ENCODE measurements at places on chromosomes 5 and 9.
A peak's percentile ranks its signal among the peaks of the same experiment; 100 is the strongest.

- DNase-seq: no peak
Observed at GRCh38 chr9:38058452-38059232, 10.4 kb downstream of the SHB start.

GRCh38 chr9:129014608-129015007 lies 13.5 kb downstream of the SH3GLB2 start:
- DNase-seq: no peak

DNA sequence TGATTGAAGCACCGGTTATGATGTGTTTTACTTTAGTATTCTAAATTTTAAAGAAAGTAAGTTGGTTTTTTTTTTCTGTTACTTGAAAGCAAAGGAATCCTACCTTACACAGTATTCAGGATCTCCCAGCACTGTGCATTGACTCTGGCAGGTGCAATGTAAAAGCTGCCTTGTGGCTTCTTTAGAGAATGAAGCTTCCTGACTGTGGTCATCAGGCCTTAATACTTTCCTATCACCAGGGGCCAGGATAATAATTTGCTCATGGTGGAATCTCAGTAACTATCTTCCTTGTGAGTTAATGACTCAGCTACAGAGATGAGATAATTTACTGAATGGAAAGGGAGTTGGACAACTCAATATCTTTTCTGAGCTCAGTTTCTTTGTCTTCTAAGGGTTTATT lies 435.5 kb upstream of the ZNF608 start:
- DNase-seq: no peak

- DNase-seq: peak; percentile 53
Observed at GRCh38 chr5:42767491-42768105, 11.0 kb downstream of the CCDC152 start.

DNA sequence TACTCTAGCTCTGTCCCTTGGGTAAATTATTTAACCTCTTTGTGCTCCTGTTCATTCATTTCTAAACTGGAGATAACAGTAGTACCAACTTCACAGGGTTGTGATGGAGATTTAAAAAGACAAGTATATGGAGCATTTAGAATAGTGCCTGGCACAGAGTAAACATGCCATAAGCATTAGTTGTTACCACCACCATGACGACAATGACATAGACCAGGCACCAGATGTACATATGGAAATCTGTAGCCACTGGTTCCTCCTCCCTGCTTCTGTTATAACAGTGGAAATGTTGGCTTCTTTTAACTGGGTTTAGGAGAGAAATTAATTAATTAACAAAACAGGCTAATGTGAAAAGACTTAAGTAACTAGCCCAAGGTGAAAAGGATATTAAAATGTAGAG lies 217.5 kb downstream of the DENND1A start:
- DNase-seq: peak; percentile 8

DNA sequence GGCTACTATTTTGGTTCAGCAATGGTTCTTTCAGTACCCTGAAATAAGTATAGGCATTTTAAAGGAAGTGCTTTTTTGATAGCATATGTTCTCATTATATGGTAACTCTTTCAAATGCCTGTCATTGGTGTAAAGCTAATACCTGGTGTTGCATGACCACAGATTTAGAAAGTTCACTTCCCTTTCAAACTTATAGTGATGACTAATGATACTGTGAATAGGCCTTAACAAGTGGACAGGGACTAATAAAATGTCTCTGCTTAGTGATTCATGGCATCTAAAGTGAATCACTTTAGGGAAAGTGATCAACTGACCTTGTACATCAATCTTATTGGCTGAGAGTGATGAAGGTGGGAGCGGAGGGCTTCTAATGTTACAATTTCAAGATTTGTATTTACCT lies 21.6 kb downstream of the MRPL22 start:
- peak; percentile 28 for DNase-seq

- peak; percentile 39 for DNase-seq
Observed at GRCh38 chr9:3502560-3503398, 23.0 kb downstream of the RFX3 start.

DNA sequence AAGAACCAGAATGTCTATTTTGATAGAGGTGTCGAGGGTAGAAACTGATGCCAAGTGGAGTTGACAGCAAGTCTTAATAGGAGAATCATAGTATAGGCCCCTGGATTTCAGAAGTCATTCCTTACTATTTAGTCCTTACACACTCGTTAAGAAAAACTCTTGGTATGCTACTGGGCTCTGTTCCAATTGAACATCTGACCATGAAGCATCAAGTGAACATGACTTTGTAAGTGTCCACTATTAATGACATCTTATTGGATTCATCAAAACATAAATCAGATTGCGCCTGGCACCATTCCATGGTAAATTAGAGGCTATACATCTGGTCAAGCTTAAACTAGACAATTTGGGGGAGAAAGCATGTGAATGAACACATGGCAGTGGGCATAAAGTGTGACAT lies 1056.5 kb upstream of the EDIL3 start:
- DNase-seq: no peak

DNA sequence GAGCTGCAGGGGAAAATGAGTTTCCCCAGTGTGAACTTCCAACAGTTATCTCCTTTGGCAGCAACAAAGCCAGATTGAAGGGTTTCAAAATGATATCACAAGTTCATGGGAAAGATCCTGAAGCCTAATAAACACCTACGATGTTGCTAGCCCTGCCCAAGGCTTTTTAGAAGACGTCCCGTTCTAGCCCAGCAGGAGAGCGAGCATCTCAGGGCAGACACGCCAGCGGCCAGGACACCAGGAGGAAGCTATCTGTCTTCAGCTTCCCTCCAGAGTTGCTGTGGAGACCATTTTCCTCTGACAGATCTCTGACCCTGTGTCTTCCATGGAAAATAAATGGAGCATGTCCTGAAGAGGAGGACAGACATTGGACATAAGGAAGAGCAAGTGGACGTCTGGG lies 98.4 kb downstream of the FBXO38 start:
- no peak for DNase-seq

DNA sequence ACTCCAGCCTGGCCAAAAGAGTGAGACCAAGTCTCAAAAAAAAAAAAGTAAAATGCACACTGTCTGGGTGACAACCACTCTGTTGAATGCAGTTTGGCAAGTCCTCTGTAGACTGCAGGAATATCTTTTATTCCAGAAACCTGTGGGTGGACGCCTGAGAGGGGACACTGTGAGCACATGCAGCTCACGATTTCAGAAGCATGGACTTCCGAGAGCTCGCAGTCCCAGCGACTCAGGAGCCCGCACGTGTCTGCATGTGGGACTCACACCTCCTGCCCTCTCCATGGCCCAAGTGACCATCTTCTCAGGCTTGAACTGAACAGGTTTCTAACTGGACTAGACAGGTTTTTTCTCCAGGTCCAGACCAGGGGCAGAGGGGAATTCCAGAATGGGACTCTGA lies 388.6 kb upstream of the IRX2 start:
- DNase-seq: no peak

- DNase-seq: peak; percentile 75
Observed at GRCh38 chr5:179270581-179271427, 74.5 kb downstream of the ADAMTS2 start.

DNA sequence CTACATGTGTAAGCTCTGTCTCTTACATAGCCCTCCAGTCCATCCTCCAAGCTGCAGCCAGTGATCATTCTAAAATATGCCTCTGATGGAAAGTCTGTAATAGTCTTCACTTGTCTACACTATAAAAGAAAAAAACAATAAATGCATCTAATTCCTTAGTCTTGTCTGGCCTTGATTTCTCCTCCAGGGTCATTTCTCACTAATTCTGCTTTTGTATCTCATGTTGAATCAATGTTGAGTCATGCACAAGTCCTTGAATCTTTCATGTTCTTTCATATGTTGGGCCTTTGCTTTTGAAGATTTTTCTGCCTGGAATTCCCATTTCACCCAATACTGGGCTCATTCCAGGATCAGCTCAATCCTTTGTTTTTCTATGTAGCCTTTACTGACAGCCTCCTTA lies 121.1 kb upstream of the TRIM32 start:
- peak; percentile 44 for DNase-seq

DNA sequence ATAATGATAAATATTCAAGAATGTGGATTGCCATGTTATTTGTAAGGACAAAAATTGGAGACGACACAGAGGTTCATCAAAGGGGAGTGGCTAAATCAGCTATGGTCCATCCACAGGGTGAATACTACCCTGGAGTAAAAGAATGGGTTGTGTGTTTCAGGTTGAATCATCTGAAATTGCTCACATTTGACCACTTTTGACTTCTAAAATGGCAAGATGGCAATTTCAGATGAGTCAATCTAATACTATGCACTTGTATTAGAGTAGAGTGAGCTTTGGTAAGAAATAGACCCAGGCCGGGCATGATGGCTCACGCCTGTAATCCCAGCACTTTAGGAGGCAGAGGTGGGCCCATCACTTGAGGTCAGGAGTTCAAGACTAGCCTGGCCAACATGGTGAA lies 131.8 kb downstream of the GAPVD1 start:
- DNase-seq: peak; percentile 40

DNA sequence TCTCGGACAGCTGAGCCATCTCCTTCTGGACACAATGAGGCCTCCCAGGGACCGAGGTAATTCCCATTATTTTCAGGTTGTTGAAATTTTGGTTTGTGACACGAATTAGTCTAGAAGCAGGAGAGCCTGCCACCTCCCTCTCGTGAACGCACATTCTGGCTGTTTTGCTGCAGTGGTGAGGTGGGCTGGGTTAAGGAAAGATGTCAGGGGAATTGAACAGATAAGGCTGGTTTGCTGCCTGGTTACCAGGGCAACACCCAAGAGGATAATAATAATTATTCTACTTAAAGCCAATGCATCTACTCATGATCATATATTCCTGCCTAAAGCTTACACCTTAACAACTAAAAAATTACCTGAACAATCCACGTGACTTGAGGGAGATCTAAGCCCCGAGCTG lies 38.1 kb downstream of the DDX31 start:
- no peak for DNase-seq

DNA sequence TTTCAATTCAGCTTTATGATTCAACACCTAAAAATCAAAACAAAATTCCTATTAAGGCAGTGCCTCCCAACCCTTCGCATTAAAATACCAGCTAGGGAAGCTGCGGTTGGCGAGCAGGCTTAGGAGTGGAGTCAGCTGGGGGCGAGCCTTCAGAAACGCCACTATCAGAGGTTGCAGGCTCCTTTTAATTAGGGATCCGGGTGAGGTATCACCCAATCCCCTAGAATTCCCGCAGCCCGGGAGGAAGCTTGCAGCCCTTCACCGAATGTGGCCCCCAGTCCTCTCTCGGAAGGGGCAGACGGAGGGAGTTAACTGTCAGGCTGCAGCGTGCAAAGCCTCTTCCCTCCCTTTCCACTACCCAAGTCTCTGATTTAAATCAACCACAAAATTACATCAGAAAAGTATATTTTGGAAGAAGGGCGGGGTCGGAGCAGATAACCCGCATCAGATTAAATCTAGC lies 1.7 kb downstream of the STC2 start:
- peak; percentile 96 for DNase-seq
